IMR-90 (cell line): ENCODE measurements at places on chromosomes 3 and 15. TPM values are rescaled to one million over a fixed set of nuclear protein-coding genes. Genes with fewer than 3 reads are reported as not detected.
A peak's percentile ranks its signal among the peaks of the same experiment; 100 is the strongest.

- H3K36me3 ChIP-seq: no peaks in the 10 kb centered on the region
- H3K27me3 ChIP-seq: no peaks in the 10 kb centered on the region
- DNase-seq: peak; percentile 67
- H3K4me1 ChIP-seq: peaks cover 9% of the 10 kb centered on the region
- no peak overlapping the region for H3K27ac ChIP-seq
- H3K4me3 ChIP-seq: no peak overlapping the region
Observed at GRCh38 chr3:56976651-56977560, 83.6 kb upstream of the SPATA12 start.

DNA sequence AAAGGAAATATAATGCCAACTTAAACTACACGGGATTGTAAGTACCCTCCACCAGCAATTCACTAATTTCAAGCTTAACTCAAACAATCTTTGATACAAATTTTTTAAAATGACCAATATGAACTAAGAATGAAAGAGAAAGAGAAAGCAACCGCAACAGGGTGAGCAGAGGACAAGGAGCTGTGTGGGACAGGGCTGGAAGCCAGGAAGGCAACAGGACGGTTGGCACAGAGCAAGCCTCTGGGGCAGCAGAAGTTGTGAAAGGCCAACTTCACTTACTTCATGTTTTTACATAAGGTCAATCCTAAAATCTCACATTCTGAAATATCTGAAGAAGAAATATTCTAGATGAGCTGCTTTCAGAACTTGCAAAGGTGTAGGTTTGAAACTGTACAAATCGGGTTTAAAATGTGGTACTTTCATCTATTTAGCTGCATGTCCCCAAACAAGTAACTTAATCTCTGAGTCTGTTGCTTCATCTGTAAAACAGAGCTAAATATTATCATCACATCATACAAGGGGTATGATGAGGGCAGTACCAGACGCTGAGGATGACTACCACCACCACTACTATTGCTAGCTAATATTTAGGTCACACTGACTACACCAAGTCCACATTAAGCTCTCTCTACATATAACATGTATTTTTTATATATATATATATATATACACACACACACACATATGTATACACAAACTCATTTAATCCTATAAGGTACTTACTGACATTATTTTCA lies 101.7 kb downstream of the IGSF11 start:
- H3K36me3 ChIP-seq: no peaks in the 10 kb centered on the region
- DNase-seq: no peak
- no peaks in the 10 kb centered on the region for H3K4me1 ChIP-seq
- H3K27ac ChIP-seq: no peak overlapping the region
- H3K4me3 ChIP-seq: no peak overlapping the region

GRCh38 chr3:33664195-33664594 lies 53.9 kb downstream of the CLASP2 start:
- DNase-seq: peak; percentile 92
- H3K36me3 ChIP-seq: no peaks in the 10 kb centered on the region
- peaks cover 4% of the 10 kb centered on the region for H3K4me1 ChIP-seq
- no peak overlapping the region for H3K4me3 ChIP-seq

Gene FETUB
- total RNA-seq: not detected in 2 replicates

Gene SLC27A2
- under 0.01 TPM in 1 of 2 replicates, not detected in the other for total RNA-seq

DNA sequence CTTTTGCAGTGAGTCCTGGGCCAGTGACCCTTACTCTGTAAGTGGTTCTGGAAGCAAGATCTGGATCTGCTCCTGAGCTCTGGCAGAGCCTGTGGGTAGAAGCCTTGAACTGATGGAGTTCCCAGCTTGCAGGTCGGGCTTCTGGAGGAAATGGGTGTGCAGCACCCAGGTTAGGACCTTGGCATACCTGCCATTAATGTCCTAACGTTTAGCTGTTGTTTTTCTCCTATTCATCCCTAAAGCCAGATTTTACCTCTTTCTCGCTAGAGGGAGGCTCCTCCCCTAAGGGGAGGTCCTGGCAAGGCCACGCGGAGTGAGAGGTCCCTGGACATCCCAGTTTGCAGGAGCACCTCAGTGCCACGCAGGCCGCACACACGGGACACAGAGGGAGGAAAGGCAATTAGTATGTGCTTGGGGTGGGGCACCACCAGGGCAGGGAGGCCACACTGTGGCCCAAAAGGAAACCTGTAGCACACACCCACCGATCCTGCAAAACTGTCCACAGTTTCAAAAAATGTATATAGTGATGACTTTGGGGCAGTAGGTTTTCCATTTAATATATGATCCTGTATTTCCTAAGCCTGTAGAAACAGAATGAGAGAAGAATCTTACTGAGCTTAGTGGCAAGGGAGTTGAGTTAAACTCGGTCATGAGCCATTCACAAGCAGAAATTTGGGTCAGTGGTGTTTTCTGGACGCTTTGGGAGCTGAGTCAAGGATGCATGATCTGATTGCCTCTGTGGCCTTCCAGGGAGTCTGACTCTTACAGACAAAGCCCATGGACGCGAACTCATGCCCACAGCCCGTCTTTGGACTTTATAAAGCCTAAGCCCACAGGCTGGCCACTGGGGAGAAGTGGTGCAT lies 148.7 kb downstream of the LRRK1 start:
- H3K4me3 ChIP-seq: no peak overlapping the region
- peak; percentile 7 for DNase-seq
- no peaks in the 10 kb centered on the region for H3K27me3 ChIP-seq
- H3K4me1 ChIP-seq: peaks cover 29% of the 10 kb centered on the region
- H3K36me3 ChIP-seq: peaks cover 14% of the 10 kb centered on the region

DNA sequence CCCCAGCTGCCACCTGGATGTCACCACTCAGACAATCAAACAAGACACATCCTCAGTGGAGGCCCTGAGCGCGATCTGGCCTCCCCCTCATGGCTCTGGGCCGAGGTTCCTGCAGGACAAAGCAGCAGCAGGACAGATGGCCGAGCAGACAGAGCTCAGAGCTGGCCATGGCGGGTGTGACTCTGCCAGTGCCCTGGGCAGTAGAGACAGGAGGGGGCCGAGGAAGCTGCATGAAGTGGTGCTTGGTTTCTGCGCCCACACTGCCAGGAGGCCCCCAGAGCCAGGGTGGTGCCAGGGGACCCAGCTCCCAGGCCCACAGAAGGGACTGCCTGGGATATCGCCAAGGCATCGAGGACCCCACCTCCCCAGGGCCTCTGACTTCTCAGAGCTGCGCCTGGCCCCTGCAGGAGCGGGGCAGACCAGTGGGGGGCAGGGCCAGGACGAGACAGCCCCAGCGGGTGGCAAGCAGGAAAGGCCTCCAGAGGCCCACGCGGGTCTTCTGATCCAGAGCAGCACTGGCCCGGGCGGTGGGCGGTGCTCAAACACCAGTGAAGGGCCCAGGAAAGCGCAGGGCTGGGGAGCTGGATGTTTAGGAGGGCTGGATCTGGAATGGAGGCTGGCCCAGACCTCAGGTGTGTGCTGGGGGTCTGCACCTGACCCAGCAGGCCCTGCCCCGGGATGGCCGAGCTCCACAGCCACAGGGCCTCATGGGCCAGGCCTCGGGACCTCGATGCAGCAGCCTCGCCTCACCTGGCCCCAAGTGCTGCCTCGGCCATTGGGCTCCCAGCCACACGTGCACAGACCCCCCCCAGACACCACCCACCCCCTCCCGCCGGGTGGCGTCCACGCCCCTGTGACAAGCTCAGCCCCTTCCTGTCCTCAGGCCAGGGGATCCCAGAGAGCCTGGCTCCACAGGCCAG lies 76.0 kb downstream of the GOLGA8G start:
- H3K4me3 ChIP-seq: no peak overlapping the region
- H3K36me3 ChIP-seq: no peaks in the 10 kb centered on the region
- no peaks in the 10 kb centered on the region; the same call in 1 of the 2 replicates for H3K27me3 ChIP-seq
- DNase-seq: peak; percentile 0

- H3K27me3 ChIP-seq: no peaks in the 10 kb centered on the region
- peaks cover 24% of the 10 kb centered on the region for H3K4me1 ChIP-seq
- DNase-seq: no peak
- H3K27ac ChIP-seq: no peak overlapping the region
Observed at GRCh38 chr3:177362626-177363025, 165.3 kb upstream of the TBL1XR1 start.

GRCh38 chr15:27401471-27401870 lies 430.5 kb downstream of the GABRG3 start:
- no peak overlapping the region for H3K27ac ChIP-seq
- no peaks in the 10 kb centered on the region for H3K4me1 ChIP-seq
- no peak overlapping the region for H3K4me3 ChIP-seq
- no peak for DNase-seq

DNA sequence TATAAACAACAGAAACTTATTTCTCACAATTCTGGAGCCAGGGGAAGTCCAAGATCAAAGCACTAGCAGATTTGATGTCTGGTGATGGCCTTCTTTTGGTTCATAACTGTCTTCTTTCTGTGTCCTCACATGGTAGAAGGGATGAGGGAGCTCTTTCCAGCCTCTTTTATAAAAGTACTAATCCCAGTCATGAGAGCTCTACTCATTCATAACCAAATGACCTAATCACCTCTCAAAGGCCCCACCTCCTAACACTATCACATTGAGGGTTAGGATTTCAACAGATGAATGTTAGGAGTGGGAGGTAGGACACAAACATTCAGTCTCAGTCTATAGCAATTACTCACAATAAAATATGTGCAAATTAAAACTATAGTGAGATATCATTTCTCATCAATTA lies 50.1 kb upstream of the UBE2E2 start:
- no peaks in the 10 kb centered on the region for H3K36me3 ChIP-seq
- no peaks in the 10 kb centered on the region for H3K4me1 ChIP-seq
- no peak overlapping the region for H3K27ac ChIP-seq
- peaks cover 3% of the 10 kb centered on the region; the same call in 1 of the 2 replicates for H3K27me3 ChIP-seq
- DNase-seq: no peak

- no peaks in the 10 kb centered on the region for H3K27me3 ChIP-seq
- H3K4me3 ChIP-seq: peak overlapping the region; percentile 61; the same call in 1 of the 2 replicates
- H3K4me1 ChIP-seq: peaks cover 11% of the 10 kb centered on the region
- no peak overlapping the region for H3K27ac ChIP-seq
- no peaks in the 10 kb centered on the region for H3K36me3 ChIP-seq
- no peak for DNase-seq
Observed at GRCh38 chr15:85792912-85793590, 1.7 kb downstream of the KLHL25 start.

DNA sequence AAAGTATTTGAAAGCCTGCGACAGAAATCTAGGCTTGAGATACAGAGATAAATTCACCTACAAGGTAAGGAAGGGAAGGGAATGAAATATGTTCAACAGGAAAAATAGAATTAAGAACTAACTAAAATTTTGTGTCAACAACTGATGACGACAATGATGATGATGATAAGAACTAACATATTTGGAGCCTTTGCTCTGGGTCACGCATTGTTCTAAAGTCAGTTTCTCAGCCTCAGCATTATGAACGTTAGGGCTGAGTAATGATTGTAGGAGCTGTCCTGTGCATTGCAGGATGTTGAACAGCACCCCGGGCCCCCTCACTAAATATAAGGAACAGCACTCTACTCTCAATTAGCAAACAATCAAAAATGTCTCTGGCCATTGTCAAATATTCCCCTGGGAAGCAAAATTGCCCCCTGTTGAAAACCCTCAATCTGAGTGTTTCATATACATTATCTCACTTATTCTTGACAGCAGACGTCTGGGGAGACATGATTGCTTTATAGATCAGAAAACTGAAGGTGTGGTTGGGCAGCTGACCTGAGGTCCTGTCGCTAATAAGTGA lies 88.5 kb downstream of the ERC2 start:
- no peaks in the 10 kb centered on the region for H3K4me1 ChIP-seq
- no peaks in the 10 kb centered on the region for H3K36me3 ChIP-seq
- H3K4me3 ChIP-seq: no peak overlapping the region
- H3K27me3 ChIP-seq: no peaks in the 10 kb centered on the region
- DNase-seq: no peak
- no peak overlapping the region for H3K27ac ChIP-seq

GRCh38 chr15:72203507-72203837 lies 5.9 kb upstream of the GRAMD2A start:
- DNase-seq: peak; percentile 90
- H3K4me1 ChIP-seq: peaks cover 2% of the 10 kb centered on the region; the same call in 1 of the 2 replicates
- no peaks in the 10 kb centered on the region for H3K27me3 ChIP-seq
- no peak overlapping the region for H3K4me3 ChIP-seq
- peaks cover 93% of the 10 kb centered on the region for H3K36me3 ChIP-seq

GRCh38 chr15:27692438-27692837 lies 406.7 kb downstream of the OCA2 start:
- no peaks in the 10 kb centered on the region for H3K27me3 ChIP-seq
- no peak overlapping the region for H3K4me3 ChIP-seq
- no peak for DNase-seq
- H3K4me1 ChIP-seq: no peaks in the 10 kb centered on the region
- no peaks in the 10 kb centered on the region for H3K36me3 ChIP-seq

DNA sequence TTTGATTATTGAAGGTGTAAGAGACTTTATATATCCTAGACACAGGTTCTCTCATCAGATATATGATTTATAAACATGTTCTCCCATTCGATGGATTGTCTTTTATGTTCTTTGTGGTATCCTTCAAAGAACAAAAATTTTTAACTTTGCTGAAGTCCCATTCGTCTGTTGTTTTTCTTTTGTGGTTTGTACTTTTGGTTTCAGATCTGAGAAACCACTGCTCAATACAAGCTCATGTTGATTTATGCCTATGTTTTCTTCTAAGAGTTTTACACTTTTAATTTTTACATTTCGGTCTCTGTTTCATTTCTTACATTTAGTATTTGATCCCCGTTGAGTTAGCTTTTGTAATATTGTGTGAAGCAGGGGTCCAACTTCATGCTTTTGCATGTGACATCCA lies 103.3 kb upstream of the SPRED1 start:
- no peak for DNase-seq
- H3K4me1 ChIP-seq: no peaks in the 10 kb centered on the region
- H3K27ac ChIP-seq: no peak overlapping the region
- H3K27me3 ChIP-seq: 0 out of 2 replicates have a peak, but pooled peaks cover 1% of the 10 kb centered on the region
- H3K36me3 ChIP-seq: no peaks in the 10 kb centered on the region

Gene ATP13A5
- not detected in 2 replicates for total RNA-seq
